ENCODE measurements at places on chromosomes 1 and 21.
A peak's percentile ranks its signal among the peaks of the same experiment; 100 is the strongest.

- no peaks in the 10 kb centered on the region for H3K4me1 ChIP-seq
- H3K4me3 ChIP-seq = no peak overlapping the region
- H3K27me3 ChIP-seq = no peaks in the 10 kb centered on the region
- DNase-seq = no peak
- no peak overlapping the region for H3K27ac ChIP-seq
- H3K36me3 ChIP-seq = no peaks in the 10 kb centered on the region
Observed at GRCh38 chr1:50521703-50522102, 98.5 kb upstream of the DMRTA2 start.

- DNase-seq = no peak
- H3K36me3 ChIP-seq = no peaks in the 10 kb centered on the region
- H3K27me3 ChIP-seq = peaks cover 40% of the 10 kb centered on the region
- no peak overlapping the region for H3K4me3 ChIP-seq
- H3K27ac ChIP-seq = no peak overlapping the region
Observed at GRCh38 chr21:36744560-36745231, 45.8 kb downstream of the SIM2 start.

DNA sequence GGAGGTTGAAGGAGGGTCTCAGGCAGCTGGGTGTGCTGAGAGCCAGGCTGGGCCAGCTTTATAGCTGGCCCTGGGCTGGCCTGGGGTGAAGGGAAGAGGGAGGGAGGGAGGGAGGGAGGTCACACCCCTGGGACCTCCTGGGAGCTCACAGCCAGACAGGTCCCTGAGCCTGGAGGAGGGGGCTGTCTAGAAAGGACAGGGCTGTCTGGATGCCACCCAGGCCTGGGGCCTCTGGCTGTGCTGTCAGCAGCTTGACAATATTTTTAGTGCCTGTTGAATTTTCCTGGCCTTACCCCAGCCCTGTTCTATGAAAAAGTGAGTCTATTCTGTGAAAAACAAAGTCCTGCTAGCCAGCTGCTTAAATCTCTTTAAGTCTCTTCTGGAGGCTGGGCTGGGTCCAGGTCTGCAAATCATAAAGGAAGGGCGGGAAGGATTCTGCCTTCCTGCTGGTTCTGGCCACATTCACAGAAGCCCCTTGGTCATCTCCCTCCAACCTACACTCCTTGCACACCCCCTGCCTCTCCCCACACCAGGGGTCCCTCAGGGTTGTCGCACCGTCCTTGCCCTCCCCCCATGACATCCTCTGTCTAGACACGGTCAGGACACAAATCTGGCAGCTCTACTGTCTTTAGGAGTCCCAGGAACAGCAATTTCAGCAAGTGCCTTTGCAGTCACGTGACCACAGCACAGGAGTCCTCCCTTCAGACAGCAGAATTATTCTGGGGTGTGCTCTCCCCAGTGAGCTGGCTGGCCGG lies at the start of gene LEFTY2:
LEFTY2 (minus strand) TSS at position 34 of the 755 bp plus-strand sequence. CDS start 80 bp downstream, outside the sequence.
- H3K36me3 ChIP-seq = no peaks in the 10 kb centered on the region
- peaks cover 35% of the 10 kb centered on the region for H3K4me1 ChIP-seq
- DNase-seq = peak; percentile 33
- H3K4me3 ChIP-seq = no peak within 1 kb of the TSS
- no peak within 1 kb of the TSS for H3K27ac ChIP-seq

- H3K27me3 ChIP-seq = no peaks in the 10 kb centered on the region
- no peak overlapping the region for H3K27ac ChIP-seq
- H3K4me1 ChIP-seq = no peaks in the 10 kb centered on the region
- no peaks in the 10 kb centered on the region for H3K36me3 ChIP-seq
Observed at GRCh38 chr1:53270873-53271272, 32.6 kb upstream of the MAGOH start.

DNA sequence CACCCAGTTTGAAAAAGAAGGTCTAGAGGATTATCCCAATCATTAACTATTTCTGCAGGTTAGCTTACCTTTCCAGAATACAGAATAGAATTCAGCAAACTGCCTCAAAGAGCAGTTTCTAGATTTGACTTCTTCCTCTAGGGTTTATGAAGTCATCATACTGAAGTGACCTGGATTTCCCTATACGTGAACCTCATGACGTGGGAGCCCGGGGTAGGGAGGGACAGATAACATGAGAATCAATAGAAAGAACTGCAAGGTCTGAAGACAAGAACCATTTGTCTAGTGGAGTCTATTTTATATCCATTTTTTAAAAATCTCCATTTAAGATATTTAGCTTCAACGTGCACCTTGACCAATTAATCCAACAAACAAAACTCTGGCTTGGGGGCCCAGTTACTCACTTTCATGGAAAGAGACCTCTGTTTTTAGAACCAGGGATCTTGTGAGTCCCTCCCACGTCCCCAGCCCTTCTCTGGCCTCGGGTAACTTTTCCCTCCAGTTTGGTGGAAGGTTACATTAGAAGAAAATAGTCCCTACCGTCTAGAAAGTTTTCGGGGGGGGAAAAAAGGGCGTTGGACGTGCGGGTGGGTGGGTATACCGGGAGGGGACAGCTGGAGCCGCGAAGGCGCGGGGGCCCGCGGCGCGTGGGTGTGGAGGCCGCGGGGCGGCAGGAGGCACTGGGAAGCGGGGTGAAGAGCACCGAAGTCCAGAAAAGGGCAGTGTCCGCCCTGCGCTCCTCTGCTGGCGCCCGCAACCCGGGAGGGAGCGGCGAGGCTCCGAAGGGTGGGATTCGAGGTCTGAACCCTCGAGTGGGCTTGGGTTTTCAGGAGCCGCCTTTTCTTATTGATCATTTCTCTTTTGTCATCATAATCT lies 13.8 kb upstream of the POGZ start:
- peaks cover 9% of the 10 kb centered on the region for H3K27me3 ChIP-seq
- no peaks in the 10 kb centered on the region for H3K4me1 ChIP-seq
- DNase-seq = peak; percentile 65
- H3K4me3 ChIP-seq = peak overlapping the region; percentile 44

Data from neural progenitor cell (in vitro differentiated cells).